ENCODE measurements at places on chromosomes 3 and 15.

GRCh38 chr3:97680210-97680609 lies 84.3 kb upstream of the ARL6 start:
- ATAC-seq: no peak

GRCh38 chr15:34102175-34102925 lies 467 bp downstream of the PGBD4 start:
- ATAC-seq: peak; percentile 50

- ATAC-seq: no peak
These were observed 153.9 kb downstream of the APBA2 start for GRCh38 chr15:29039466-29040369.

DNA sequence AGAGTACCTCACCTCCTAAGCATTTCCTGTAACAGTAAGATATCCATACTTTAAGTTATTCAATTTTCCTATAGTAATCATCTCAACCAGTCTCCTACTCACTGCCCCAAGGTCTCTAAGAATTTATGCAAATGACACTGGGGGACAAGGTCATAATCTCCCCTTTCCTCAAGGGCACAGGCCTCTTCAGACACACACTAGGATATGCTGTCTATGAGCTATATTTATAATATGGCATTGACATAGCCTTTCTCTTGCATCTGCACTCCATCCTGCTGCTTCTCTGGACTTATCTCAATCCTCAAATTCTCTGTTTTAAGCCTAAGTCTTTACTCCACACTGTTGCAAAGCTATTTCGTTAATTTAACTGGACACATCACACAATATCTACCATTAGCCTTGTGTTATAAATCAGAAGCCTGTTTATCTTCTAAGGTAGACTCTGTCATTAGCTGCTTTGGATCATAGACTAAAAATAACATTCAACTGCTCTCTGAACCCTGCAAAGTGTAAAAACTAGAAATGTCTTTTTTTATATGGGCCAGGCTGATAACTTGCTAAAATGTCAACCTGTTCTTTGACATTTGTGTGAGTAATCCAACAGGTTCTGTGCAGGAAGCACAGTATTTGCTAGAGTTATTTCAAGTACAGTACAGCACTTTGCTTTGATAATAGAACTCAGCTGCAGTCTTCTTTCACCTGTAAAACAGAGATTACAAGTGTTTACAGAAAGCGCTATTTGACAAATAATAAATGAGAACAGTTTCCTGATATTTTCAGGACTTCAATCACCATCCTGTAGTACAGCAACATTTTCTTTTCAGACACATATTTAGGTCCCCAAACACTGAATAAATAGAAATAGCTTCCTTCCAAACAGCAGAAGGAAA lies 17.8 kb upstream of the SEC62 start:
- ATAC-seq: no peak

- ATAC-seq: no peak
These were observed 57.6 kb upstream of the RAB6B start for GRCh38 chr3:133953297-133953696.

DNA sequence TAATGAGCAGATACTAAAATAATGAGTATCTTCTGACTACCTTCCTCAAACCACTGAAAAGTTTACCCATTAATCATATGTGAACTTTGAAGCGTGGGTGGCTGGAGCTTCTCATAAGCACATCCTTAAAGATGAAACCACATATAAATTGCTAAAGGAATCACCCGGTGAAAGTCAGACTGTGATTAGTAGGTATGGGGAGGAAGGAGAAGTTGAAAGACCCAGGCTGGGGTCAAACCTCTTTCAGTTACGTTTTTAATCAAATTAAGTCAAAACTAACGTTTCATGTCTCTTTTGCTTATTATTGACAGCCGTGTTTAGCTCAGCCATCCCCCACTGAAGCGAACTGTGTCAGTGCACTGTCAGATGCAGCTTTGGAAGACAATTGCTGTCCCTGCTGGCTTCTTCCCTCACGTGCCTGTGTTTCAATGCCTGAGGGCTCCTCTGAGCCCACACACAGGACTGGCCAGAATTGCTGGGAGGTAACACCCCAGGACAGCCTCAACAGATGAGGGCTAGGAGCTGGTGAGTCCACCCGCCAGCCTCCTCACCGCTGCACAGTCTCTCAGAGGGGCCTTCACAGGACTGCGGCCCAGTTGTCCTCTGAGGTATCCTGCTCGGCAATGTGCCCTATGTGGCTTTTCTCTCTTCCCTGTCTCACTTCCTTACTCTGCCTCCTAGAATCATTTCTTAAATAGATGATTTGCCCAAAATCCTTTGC lies 29.3 kb upstream of the SH3BP5 start:
- peak; percentile 39 for ATAC-seq

- ATAC-seq: no peak
These were observed 217.8 kb downstream of the LRRC3B start for GRCh38 chr3:26840272-26840870.

DNA sequence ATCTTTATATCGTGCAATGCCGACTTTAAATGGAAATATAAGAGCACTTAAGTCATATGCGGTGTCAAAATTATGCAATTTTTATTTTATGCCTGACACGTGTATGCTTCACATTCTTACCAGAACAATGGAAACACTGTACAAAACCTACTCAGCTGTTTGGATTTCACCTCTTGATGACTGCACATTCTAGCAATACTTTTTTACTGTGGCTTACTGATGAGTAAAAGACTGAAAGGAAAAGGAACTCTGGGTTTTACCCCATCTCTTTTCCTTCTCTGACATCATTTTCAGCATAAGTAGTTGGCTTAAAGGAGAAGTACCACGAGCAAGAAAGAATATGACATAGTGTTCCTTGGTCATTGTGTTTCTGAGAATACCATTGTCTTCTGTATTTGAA lies 142.8 kb downstream of the POLR2M start:
- ATAC-seq: no peak

GRCh38 chr3:13228584-13228983 lies 155.4 kb upstream of the IQSEC1 start:
- ATAC-seq: no peak

- ATAC-seq: no peak
These were observed 49.3 kb upstream of the ANKRD34C start for GRCh38 chr15:79233236-79233635.

DNA sequence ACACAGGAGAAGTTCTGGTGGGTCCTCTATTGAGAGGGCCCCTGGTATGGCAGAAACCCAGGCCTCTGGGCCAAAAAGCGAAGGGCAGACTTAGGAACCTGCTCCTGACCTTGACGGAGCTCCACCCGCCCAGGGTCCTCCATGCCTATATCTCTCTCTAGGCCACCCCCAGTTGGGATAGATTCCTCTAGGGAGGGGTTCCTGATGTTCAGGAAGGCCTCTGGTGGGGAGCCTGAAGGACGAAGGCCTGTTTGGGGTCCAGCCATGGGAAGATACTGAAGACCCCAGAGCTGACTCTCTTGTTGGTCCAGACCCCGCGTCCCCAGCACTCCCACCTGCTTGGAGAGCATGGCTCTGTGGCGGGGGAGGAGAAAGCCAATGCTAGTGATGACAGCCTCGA lies 104.2 kb downstream of the CORO2B start:
- ATAC-seq: no peak

- ATAC-seq: peak; percentile 27
These were observed 43.2 kb upstream of the ACKR4 start for GRCh38 chr3:132553826-132554225.

DNA sequence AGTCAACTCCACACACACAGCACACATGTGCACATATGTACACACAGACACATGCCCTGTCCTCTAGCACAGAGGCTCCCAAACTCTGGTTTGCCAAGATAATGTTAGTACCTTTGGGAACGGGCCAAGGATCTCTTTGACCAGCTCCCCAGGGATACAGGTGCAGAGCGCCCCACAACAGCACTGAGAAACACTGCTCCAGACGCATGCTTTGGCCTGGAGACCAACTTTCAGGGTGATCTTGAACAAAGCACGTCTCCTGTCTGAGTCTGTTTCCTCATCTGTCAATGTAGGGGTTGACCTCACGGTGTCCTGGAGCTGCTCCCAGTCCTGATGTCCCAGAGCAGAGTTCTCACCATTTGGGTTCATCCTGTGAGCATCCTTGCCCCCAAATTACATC lies 15.9 kb upstream of the SKOR1 start:
- ATAC-seq: no peak

GRCh38 chr3:33940736-33941135 lies 142.3 kb downstream of the PDCD6IP start:
- ATAC-seq: no peak

DNA sequence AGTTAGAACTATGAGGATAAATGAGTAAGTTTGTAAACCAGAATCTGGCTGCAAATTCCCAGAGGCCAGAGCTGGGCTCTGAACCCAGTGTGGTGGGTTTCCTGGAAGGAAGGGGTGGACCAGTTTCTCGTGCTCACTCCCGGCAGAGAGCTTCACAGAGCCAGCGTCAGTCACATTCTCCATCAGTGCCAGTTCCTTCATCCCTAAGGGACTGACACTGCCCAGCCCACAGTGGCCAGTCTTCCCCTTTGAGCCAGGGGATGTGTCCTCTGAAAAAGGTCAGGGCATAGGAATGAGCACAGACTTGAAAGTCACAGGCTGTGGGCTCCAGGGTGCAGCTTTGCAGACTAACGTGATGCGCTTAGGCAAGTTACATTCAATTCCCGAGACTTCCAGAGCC lies 135.8 kb upstream of the HACD2 start:
- ATAC-seq: peak; percentile 8

DNA sequence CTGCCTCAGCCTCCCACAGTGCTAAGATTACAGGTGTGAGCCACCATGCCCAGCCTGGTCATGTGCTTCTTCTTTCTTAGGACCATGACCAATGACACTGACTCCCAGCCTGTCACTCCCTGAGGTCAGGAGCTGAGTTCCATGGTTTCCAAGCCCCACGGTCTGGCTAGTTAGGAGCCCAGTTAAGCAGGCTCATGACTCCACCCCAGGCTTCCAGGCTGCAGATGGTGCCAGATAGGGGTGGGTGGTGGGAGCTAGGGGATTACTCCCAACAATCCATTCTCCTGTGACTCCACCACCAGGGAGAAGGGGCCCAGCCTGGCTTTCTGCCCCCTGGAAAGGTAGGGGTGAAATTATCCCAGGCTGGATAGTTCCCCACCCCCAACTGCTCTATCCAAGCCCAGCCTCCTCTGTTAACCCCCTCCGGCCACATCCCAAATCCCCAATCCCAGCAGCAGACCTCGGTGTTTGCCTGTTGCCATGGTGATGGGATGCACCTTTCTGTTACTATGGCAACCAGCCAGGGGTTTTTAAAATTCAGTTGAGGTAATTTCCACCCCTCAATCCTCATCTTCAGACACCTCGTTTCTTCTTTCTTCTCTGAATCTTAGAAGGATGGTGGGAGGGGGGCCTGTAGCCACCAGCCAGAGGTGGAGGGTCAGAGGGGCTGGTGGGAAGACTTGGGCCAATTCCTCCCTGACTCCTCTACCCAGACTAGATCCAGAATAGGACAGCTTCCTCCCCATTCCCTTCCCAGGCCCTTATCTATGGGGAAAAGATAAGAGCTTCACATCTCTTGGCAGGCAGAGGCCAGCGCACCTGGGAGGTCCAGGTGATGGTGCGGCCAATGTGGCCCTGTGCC lies 22.5 kb upstream of the SEMA3F start:
- no peak for ATAC-seq

DNA sequence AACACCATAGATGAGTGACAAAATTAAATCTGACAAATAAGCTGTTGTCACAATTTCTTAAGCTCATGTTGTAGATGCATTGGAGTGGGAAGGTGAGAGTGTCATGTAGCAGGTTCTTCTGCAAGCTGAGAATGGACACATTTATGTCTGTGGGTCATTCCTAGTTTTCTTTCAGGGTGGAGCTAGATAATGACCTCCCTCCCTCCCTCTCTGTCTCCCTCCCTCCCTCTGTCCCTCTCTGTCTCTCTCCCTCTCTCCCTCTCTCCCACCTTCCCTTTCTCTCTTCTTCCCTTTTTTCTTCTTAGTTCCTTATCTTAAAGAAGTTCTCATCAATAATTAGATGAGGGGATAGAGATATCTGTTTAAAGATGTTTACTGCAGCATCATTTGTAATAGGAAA lies 36.0 kb downstream of the PXYLP1 start:
- no peak for ATAC-seq

GRCh38 chr3:57110798-57111197 lies 50.3 kb downstream of the SPATA12 start:
- no peak for ATAC-seq

DNA sequence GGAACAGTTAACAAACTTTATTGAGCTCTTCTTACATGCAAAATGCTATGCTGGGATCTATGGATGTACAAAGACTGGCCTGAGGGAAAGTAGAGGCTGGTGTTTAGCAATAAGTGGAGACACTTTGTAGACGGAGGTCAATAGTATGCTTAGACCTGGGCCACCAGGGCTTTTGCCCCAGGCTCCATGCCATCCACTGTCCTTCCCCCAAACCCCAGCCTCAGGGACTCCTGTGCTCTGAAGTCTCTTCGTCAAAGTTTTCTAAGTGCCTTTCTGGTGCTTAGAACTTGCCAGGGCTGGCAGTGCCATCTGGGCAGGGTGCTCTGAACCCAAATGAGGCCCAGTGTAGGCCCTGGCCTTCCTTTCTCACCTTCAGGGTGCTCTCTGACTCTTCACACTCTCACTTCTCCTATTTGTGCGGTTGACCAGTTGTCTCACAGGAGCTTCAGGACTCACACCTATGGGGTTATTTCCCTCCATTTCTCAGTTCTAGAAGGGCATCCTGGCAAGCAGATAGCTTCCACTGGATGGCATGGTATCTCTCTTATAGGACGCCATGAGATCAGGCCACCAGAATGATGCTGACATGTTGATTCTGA lies 21.8 kb upstream of the KCNAB1 start:
- no peak for ATAC-seq

- no peak for ATAC-seq
These were observed 6.3 kb downstream of the CHAC1 start for GRCh38 chr15:40959331-40960141.

DNA sequence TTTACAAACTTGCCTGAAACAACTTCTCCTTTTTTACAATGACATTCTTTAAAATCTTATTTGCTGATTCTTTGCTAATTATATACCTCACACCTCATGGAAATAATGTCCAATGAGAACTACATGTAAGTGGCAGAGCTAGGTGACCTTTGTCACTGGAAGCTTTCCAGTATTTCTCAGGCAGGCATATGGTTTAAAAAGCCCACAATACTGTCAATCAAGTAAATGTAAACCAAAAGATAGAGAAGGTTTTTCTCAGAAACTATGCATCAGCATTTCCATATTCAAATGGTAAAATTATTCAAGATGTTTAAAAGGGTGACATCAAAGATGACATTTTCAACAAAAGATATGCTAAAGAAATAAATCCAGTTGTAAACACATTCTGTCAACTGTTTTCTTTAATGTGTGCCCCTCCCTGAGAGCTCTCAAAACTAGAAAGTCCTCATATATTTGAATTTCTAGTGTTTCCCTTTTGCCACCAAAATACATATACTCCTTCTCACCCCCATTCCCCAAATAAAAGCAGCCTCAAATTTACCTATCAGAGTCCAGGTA lies 10.1 kb upstream of the STRIT1 start:
- ATAC-seq: no peak

DNA sequence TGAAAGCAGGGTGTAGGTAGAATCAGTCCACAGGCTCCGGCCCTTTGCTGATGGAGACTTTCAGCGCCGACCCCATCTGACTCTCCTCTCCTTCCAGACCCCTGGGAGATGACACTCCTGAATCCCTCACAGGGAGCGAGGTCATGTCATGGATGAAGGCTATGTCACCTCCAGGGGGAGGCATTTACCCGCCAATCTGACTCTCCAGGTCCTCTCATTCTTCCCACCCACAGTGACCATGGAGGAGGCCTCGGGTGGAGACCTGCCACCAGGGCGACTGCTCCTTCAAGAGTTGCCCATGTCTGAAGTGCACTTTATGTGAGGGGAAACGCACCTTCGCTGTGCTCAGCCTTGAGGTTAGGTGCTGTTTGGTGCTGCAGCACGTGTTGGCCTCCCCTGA lies 112.7 kb downstream of the KLF13 start:
- ATAC-seq: no peak

Measured in gastroesophageal sphincter (tissue), 4 donors.